ENCODE measurements at places on chromosomes 1 and 21. TPM values are rescaled to one million over a fixed set of nuclear protein-coding genes. Genes with fewer than 3 reads are reported as not detected.

Gene PLCH2
- 48.1 TPM for total RNA-seq

Gene ASPM
- total RNA-seq: 0.36 TPM

Gene SH2D1B
- not detected for total RNA-seq

Gene ISG20L2
- 50.9 TPM for total RNA-seq

Gene IL19
- not detected for total RNA-seq

Gene CFAP74
- not detected for total RNA-seq

Gene PRELP
- total RNA-seq: not detected

Gene FAAP20
- total RNA-seq: 53.1 TPM

Gene NHLH1
- 0.08 TPM for total RNA-seq

GRCh38 chr1:3679098-3679555, 26.8 kb downstream of the TP73 start:
- DNase-seq: no peak

- no peak for DNase-seq
These were observed 1.5 kb upstream of the ARHGEF11 start for GRCh38 chr1:157047062-157047410.

DNA sequence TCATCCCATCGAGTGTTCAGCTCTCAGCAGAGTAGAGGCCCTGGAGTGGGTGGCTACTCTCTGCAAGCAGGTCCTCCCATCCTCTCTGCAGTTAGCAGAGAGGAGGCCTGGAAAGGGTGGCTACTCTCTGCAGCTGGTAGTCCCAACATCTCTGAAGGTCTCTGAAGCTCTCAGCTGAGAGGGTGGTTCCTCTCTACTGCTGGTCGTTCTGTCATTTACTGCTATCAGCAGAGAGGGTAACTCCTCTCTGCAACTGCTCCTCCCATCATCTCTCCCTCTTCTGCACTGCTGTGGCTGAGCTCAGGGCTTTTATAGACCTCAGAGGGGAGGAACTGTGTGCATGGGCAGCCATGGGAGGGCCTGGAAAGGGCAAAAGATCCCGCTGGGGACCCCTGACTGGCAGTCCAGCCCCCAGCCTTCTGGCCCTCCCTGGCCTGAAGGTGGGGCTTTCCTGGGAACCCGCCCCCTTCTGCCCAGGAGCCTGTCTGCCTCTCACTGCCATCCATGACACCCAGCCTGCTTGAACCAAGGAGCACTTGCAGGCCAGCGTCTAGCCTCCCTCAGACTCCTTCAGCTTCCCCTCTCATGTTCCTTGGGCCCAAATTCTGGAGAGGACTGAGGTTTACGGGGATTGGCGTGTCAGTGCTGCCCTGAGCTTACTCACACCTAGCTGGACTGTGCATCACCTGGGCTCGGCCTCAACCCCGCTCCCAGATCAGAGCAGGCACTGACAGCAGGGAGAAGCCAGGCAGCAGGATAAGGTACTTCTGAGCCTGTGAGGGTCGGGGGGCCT, 898.3 kb upstream of the NEGR1 start:
- no peak for DNase-seq

GRCh38 chr1:12296623-12297022, 66.8 kb downstream of the VPS13D start:
- DNase-seq: no peak

- no peak for DNase-seq
These were observed 19.5 kb downstream of the ATF3 start for GRCh38 chr1:212628046-212628445.

GRCh38 chr1:21669258-21670058, at the start of gene RAP1GAP:
Gene RAP1GAP (minus strand): TSS chr1:21669357. CDS start chr1:21620032, 49,325 bp downstream.
- DNase-seq: peak; percentile 69

- DNase-seq: no peak
These were observed 27.3 kb upstream of the LAMC1 start for GRCh38 chr1:182995894-182996293.

GRCh38 chr1:2429780-2430591, 17.6 kb upstream of the PEX10 start:
- DNase-seq: no peak

- no peak for DNase-seq
These were observed 68.4 kb upstream of the TENT5C start for GRCh38 chr1:117537291-117537920.

DNA sequence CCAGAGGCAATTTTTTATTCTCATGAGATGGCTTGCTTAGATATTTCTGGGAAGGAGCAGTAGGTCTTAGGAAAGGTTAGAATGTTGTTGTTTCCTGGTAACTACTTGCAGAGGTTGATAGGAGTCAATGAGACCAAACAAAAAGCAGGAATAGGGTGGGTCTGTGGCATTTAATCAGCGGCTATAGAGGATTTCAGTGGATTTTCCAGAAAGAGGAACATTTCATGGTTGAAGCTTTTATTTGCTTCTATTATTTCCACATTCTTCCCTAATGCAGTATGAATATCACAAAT, 111.3 kb upstream of the PALMD start:
- no peak for DNase-seq

- no peak for DNase-seq
These were observed 60.3 kb upstream of the KCNK2 start for GRCh38 chr1:215022204-215022603.

All from CD4-positive, alpha-beta T cell (primary cell).